Suprapubic skin (tissue), 4 donors: ENCODE measurements at places on chromosomes 6 and 20.

DNA sequence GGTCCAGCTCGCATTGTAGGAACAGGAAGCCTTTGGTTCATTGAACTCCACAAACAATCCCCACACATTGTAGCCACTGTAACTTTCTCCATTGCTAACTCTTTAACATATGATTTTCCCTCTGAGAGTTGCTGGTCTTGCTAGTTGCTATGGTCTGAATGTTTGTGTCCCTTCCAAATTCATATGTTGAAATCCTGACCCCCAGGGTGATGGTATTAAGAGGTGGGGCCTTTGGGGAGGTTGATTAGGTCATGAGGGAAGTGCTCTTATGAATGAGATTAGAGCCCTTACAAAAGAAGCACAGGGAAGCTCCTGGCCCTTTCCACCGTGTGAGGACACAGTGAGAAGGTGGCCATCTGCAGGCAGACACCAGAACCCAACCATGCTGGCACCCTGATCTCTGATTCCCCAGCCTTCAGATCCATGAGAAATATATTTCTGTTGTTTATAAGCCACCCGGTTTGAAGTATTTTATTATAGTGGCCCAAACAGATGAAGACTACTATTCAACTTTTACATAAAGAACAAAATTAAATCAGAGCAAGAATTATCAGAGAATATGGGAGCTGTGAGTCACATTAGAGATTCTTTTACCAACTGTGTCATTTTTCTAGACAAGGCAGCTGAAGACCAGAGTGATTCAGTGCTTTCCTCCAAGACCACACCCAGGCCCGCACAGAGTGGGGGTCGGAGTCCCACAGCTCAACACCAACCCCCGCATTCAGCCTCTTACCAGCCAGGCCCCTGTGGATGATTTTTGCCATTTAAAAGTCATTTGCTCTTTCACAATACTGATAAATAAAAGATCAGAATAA lies 143.0 kb downstream of the SAMD5 start:
- no peak for DNase-seq

DNA sequence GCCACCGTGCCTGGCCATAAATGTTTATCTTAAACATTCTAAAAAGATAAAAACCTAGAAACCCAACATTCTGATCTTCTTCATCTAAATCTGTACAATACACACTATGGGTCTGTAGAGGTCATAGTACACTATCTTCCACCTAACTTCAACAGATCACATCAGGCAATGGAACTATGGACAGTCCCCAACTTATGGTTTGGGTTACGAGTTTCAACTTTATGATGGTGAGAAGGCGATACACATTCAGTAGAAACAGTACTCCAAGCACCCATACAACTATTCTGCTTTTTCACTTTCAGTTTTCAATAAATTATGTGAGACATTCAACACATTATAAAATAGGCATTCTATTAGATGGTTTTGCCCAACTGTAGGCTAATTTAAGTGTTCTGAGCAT lies 23.1 kb downstream of the FKBP5 start:
- DNase-seq: no peak

GRCh38 chr20:59164686-59165391 lies 1.2 kb downstream of the ZNF831 start:
- DNase-seq: no peak

GRCh38 chr20:325889-326644 lies 715 bp downstream of the SOX12 start:
- peak; percentile 84 for DNase-seq

DNA sequence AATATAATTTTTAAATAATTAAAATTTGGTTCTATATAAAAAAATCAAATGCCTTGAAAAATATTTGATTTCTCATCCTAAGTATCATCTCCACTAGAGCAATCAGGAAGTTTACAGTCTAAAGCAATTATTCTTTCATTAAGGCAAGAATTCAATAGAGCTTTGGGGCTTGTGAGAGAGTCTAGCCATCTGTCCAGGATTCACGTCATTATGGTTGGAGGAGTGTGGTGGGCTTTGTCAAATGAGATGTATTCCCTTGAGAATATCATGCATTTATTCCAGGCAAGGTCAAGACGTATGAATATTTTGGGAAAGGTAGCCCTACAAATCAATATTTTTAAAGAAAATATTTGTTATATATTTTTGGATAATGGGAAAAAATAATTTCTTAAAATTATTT lies 132.4 kb downstream of the ELOVL4 start:
- DNase-seq: no peak

GRCh38 chr6:26067367-26067766 lies 19.9 kb upstream of the HFE start:
- DNase-seq: no peak

DNA sequence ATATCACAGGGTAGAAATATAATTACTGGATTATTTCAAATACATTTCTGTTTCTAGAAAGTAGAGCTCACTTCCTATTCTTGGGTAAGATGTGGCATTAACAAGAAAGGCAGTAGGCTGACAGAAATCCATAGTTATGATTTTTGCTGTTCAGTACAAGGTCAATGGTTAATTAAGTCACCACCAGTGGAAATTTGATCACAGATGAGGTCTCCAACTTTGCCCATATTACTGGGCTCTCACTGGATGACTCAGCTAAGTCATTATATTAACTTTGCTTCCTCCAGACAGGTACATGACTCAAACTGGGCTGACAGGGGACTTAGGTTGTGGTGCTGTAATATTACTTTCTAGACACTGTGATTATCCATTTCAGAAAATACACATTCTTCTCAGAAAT lies 212.4 kb downstream of the GRIK2 start:
- no peak for DNase-seq

DNA sequence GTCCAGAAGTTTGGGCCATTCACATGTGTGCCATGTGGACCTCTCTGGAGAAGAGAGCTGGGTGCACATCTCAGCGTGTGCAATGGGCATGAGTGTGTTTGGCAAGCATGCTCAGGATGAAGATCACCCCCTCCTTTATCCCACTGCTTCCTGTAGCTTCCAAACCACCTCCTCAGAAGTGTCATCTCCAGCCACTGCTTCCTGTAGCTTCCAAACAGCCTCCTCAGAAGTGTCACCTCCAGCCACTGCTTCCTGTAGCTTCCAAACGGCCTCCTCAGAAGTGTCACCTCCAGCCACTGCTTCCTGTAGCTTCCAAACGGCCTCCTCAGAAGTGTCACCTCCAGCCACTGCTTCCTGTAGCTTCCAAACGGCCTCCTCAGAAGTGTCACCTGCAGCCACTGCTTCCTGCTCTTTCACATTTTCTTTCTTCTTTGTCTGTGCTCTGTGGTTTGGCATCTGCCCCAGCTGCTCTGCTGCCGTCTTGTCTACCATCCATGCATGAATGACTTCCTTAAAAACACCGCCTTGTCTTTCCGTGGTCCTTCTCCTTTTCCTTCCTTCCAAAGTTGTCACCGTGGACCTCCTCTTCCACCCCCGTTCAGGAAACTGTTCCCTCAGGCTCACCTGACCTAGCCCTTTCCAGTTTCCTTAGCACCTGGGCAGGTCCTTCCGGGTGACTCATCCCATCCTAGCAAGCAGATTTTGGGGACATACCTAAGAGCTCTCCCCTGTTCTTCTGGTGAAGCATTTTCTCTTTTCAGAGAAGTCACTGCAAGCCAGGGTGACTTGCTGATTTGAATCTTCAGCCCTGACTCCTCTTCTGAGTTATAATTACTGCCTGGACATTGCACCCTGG lies 43.5 kb upstream of the TIAM2 start:
- DNase-seq: peak; percentile 37

DNA sequence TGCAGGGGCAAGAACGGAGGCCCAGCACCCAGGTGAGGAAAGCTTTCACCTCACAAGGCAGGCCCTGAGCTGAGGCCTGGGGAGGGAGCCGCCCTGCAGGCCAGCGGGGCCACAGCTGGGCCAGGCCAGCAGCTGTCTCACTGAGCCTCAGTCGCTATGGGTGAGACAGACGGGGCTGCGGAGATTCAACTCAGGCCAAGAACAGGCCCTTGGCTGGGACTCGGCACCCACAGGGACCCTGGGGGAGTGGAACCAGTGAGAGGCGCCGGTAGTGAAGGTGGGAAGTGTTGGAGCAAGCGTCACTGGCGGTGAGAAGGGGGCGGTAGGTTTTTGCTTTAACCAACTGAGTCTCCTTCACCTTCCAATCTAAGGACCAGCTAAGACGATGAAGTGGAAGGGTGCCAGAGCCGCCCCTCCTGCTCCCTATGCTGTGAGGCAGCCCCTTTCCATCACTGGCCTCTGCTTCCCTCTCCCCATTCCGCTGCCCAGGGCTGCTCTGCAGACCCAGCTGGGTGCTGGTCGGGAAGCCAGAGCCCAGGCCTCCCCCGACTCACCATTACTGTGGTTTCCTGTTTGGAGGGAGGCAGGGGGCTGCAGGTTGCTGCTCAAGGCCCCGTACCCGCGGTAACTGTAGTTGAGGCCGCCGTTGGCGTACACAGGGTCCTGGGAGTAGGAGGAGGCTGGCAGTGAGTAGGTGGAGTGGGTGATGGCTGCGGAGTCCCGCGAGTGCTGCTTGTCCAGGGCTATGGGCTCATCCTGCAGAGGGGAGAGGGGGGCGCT lies 93.7 kb downstream of the ASXL1 start:
- DNase-seq: no peak

DNA sequence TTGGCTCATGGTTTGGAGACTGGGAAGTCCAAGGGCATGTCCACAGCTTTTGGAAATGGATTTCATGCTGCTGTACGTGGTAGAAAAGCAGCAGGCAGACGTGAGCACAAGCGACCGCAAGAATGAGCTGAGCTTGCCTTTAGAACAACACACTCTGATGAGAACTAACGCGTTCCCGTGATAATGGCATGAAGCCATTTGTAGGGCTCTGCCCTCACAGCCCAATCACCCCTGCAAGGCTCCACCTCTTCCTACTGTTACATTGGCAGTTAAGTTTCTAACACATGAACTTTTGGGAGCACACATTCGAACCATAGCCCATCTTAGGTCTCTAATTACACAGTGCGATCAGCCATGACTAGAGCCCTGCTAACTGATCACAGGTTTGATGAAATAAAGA lies 107.5 kb upstream of the TMEM170B start:
- DNase-seq: no peak

DNA sequence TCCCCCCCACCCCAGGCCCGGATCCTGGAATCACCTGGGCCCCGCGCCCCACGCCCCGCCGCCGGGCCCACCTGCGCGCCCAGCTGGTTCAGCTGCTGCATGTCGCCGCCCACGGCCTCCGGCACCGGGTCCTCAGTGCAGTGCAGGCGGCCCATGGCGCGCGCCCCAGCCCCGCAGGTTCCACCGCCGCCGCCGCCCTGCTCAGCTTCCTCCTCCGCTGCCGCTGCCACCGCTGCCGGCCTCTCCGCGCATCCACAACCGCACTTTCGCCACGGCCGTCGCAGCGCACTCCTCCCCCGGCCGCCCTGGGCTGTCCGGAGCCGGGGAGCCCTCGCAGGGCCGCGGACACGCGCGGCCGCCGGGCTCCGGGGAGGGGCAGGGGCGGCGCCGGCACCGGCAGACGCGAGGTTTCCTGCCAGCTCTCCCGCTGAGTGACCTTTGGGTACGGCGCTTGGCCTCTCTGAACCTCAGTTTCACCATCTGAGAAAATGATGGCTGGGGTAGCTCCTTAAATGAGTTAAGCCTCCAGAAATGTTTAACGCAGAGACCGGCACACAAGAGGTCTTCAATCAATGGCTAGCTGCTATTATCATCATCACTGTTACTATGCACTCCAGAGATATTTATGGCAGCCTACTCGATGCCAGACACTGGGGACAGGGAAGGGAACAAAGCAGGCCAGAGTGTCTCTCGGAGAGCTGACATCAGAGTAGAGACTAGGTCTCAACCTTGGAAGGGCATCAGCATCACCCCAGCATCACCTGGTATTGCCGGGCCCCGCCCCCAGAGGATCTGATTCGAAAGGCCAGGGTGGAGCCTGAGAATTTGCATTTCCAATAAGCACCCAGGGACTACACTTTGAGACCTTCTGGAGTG lies at the start of gene COMMD7:
Gene COMMD7 (minus strand): TSS at position 231 of the 876 bp plus-strand sequence. CDS start 76 bp downstream, at position 155.
- peak; percentile 84 for DNase-seq

DNA sequence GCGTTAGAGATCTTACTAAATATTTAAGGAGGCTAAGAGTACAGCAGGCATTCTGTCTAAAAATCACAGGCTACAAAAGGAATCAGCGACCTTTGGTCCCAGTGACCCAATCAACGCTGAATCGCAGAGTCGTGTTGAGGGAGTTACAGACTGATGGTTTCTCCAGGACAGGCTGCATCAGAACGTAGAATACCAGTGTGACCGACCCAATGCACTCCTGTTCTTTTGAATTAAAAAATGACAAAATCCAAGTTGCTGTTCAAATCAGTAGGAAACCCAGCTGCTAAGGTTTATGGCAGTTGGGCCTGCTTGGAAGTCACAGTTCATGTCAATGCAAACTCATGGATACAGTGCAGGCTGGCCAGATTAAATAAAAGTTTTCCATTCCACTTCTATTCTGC lies 155.8 kb upstream of the AFDN start:
- no peak for DNase-seq

DNA sequence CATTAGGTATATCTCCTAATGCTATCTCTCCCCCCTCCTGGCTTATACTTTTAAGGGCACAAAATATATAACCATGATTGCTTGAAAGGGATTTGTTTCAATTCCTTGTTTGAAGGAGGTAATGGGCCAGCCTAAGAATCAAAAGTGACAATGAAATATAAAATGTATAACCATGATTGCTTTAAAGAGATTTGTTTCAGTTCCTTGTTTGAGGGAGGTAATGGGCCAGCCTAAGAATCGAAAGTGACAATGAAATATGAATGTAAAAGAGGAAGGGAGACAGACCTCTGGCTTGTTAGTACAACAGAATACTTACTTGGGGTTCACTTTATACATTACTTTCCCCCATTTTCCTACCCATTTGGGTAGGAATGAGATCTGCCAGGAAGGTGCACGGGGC lies 55.5 kb downstream of the FOXC1 start:
- no peak for DNase-seq

GRCh38 chr6:146962329-146962728 lies 241.9 kb upstream of the STXBP5 start:
- DNase-seq: no peak

DNA sequence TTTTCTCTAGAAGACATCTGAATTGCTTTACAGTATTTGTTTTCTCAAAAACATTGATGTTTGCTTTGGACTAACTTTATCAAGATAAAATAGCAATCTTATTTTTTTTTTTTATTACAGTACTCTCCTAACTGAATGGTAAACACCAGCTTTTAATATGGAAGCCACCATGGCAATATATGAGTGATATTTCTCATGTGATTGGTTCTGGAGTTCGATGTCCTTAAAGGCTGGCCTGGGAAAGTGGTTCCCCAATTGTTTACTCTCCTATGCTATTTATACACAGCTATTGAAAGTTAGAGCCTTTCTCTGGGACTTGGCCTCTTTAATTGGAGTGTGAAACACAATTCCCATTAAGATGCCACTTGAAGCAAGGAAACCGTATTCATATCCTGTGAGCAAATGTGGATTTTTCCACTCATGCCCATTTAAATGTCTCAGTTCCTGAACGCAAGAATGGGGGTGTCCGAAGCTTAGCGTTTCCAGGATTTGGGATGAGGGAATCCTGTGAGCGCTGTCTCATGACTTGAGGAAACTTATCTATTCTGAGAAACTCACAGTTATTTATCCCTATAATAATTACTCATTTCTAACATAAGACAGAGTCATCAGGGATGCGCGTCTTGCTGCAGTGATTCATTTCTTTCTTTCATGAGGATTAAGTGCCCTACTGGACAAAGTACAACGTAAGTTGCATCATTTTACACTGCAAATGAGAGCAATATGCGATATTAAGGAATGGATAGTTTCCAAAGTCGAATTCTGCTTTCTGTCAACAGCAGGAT lies 143.3 kb upstream of the PREP start:
- no peak for DNase-seq

GRCh38 chr6:135922174-135922573 lies 70.7 kb downstream of the PDE7B start:
- no peak for DNase-seq

GRCh38 chr6:168152306-168152963 lies 73.4 kb upstream of the FRMD1 start:
- no peak for DNase-seq

- DNase-seq: no peak
Observed at GRCh38 chr6:124795643-124796463, 166.4 kb upstream of the RNF217 start.
